ENCODE measurements at places on chromosomes 12 and 14. TPM values are rescaled to one million over a fixed set of nuclear protein-coding genes. Genes with fewer than 3 reads are reported as not detected.

DEPDC4 gene
- 0.62 TPM for total RNA-seq

FGF23 gene
- total RNA-seq = not detected

SMCO2 gene
- total RNA-seq = 0.31 TPM

B3GNT4 gene
- total RNA-seq = 0.23 TPM

SPTB gene
- total RNA-seq = not detected

CTDSP2 gene
- 37.1 TPM for total RNA-seq

TMEM52B gene
- total RNA-seq = not detected

RBM23 gene
- 37.6 TPM for total RNA-seq

All from hair follicular keratinocyte (primary cell).